SJSA1 (cell line): ENCODE measurements at places on chromosomes 1 and 21. TPM values are rescaled to one million over a fixed set of nuclear protein-coding genes. Genes with fewer than 3 reads are reported as not detected.

The SERPINC1 gene
- 0.34 TPM in 1 of 2 replicates, not detected in the other for total RNA-seq

The RGS13 gene
- not detected in 2 replicates for total RNA-seq

The FCRL5 gene
- not detected in 2 replicates for total RNA-seq

The CASQ1 gene
- total RNA-seq, result not detected in 2 replicates

The NR1I3 gene
- total RNA-seq, result not detected in 2 replicates

- peaks cover 96% of the 10 kb centered on the region for H3K36me3 ChIP-seq
- no peak for DNase-seq
- no peak overlapping the region for H3K4me3 ChIP-seq
- no peaks in the 10 kb centered on the region for H3K27me3 ChIP-seq
- peaks cover 12% of the 10 kb centered on the region; the same call in 1 of the 2 replicates for H3K4me1 ChIP-seq
Measured at GRCh38 chr21:37159053-37159776, 86.2 kb downstream of the TTC3 start.

- no peak overlapping the region; the same call in 1 of the 2 replicates for H3K4me3 ChIP-seq
- no peak for DNase-seq
- no peak overlapping the region for H3K27ac ChIP-seq
- no peaks in the 10 kb centered on the region for H3K27me3 ChIP-seq
Measured at GRCh38 chr1:40981691-40982448, 2.4 kb downstream of the CTPS1 start.

- no peaks in the 10 kb centered on the region for H3K36me3 ChIP-seq
- no peaks in the 10 kb centered on the region for H3K4me1 ChIP-seq
- no peaks in the 10 kb centered on the region for H3K27me3 ChIP-seq
- no peak for DNase-seq
Measured at GRCh38 chr1:164953098-164953497, 394.1 kb downstream of the PBX1 start.

DNA sequence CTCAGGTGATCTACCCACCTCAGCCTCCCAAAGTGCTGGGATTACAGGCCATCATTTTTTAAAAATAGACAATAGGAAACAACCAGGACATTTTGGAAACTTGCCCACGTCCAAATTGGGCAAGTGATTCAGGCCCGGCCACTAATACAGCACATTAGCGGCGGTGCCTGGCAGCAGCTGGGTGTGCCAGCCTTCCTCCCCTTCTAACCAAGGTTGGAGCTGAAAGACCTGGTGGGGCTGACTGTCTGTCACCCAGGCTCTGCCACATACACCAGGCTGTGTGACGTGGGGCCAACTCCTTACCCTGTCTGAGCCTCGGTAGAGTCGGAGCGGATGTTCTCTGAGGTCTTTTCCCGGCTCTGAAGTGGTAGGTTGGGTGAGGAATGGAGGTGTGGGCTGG is 29.6 kb upstream of the TMEM51 start:
- H3K4me3 ChIP-seq, result no peak overlapping the region
- no peaks in the 10 kb centered on the region for H3K27me3 ChIP-seq
- no peak for DNase-seq
- H3K27ac ChIP-seq, result no peak overlapping the region
- peaks cover 3% of the 10 kb centered on the region; the same call in 1 of the 2 replicates for H3K4me1 ChIP-seq
- no peaks in the 10 kb centered on the region for H3K36me3 ChIP-seq

- H3K27ac ChIP-seq, result peak within 1 kb of the TSS; percentile 98
- DNase-seq, result no peak
- H3K4me3 ChIP-seq, result peak within 1 kb of the TSS; percentile 86
- H3K4me1 ChIP-seq, result peaks cover 20% of the 10 kb centered on the region
- H3K36me3 ChIP-seq, result peaks cover 6% of the 10 kb centered on the region
Measured at GRCh38 chr1:243850202-243850451, at the start of gene AKT3. Gene AKT3, minus strand, starts transcription at chr1:243850243. Its CDS starts 7,073 bp downstream, at chr1:243843170.

DNA sequence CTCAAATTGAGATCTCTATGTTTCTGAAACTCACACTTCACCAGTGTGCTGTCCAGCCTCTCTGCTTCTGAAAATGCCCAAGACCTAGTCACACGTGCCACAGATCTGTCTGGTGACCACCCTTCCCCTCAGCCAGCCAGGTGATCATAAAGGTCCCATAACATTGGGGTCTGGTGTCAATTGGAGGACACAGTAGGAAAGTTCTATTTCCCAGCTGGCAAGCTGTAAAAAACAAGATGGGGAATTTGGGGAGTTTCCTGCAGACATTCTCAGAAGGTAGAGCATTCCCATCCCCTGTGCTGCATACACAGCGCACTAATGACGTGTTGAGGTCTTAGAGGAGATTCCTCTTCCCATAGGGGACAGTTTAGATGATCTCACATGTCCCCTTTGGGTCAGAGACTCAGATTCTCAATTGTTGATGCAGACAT is 50.1 kb downstream of the RPS6KA1 start:
- no peaks in the 10 kb centered on the region for H3K27me3 ChIP-seq
- no peak overlapping the region for H3K4me3 ChIP-seq
- H3K36me3 ChIP-seq, result no peaks in the 10 kb centered on the region
- no peak for DNase-seq
- no peak overlapping the region for H3K27ac ChIP-seq
- peaks cover 9% of the 10 kb centered on the region for H3K4me1 ChIP-seq

DNA sequence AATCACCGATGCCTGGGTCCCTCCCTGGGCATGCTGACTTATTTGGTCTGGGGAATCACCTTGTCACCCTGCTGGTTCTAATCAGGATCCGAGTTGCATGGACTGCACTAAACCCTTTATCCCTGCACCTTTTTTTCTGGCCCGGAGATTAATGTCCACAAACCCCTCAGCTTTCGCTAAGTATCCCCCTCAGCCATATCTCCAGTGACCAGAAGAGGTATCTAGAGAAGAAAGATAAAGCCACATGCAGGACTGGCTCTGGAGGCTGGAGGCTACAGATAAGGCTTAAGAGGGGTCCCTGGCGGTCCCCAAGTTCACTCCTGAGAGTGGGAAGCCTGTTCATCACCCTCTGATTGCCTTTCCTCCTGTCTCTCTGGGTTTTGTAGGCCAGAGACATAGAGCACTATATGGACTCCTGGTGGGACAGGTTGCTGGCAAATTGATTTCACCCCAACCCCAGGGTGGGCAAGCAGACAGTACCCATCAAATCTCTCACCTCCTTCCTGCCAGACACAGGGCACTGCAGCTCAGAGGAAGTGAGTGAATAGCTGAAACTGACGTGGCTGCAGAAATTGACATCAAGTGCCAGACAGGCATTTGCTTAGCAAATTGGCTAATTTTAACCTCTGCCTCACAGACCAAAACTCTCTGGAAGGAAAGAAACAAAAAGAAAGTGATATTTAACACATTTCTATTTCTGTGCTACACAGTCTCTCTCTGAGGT is 38.8 kb downstream of the HMGB4 start:
- no peak overlapping the region for H3K4me3 ChIP-seq
- H3K27ac ChIP-seq, result no peak overlapping the region
- no peaks in the 10 kb centered on the region for H3K27me3 ChIP-seq
- no peaks in the 10 kb centered on the region for H3K36me3 ChIP-seq
- H3K4me1 ChIP-seq, result no peaks in the 10 kb centered on the region
- DNase-seq, result no peak

DNA sequence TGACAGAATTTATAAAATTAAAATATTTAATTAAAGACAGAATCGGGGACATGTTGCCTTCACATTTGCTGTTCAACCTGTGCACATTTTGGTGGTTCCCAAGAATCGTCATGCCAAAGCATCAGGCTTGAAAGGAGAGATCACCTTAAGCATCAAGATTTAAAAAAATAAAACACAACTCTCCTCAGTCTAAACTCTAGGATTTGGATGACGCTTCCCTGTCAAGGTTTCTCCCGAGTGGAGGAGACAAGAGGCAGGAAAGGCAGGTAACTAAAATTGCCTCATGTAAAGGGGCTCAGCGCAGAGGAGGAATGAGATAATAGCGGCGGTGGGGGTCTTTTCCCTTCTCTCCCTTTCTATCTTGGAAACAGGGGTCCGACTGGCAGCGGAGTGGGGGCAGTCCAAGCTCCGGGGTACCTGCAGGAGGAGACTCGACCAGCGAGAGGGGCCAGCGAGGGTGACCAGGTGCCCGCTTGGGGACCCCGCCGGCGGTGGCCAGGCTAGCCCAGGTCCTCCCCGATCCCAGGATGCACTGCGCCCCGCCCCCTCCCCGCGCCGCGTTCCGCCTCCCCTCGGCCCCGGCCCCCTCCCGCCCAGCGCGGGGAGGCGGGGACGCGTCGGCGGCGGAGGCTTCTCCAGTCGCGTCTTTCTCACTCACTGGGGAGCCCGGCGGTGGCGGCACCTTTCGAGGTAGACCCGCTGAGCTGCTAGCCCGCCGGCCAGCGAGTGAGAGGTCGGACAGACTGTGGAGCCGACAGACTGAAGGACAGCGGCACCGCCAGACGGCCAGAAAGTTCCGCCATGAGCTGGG is at the start of gene FNBP1L:
Gene FNBP1L (plus strand): TSS at position 638 of the 811 bp plus-strand sequence. CDS start 164 bp downstream, at position 802.
- peaks cover 5% of the 10 kb centered on the region for H3K36me3 ChIP-seq
- no peak within 1 kb of the TSS for H3K27ac ChIP-seq
- H3K4me1 ChIP-seq, result peaks cover 8% of the 10 kb centered on the region

DNA sequence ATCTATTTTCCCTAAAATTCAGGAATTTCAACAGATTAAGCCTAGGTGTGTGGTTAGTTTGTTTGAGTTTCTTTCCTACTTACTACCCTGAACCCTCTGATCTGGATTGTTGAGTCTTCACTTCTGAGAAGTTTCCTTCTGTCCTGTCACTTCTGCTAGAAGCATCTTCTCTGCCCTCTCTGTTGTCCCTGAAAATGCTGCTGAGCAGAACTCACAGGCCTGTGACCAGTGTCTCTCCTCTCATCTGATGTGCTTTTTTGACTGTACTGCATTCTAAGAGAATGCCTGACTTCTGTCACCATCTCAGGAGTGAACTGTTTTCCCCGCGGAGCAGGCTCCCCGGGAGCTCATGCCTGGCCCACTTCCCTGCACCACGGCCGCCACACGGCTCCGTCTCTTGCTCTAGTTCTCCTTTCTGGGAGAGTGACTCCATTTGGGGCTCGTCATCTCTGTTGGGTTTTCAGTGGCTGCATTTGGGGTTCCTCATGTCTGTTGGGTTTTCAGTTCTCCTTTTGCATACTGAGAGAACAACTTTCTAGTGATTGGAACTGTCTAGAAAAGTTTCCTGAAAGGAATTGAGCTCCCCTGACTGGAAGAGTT is 77.9 kb downstream of the POFUT2 start:
- peaks cover 14% of the 10 kb centered on the region for H3K4me1 ChIP-seq
- H3K27ac ChIP-seq, result peak overlapping the region; percentile 41; the same call in 1 of the 2 replicates
- H3K4me3 ChIP-seq, result no peak overlapping the region
- DNase-seq, result no peak
- peaks cover 6% of the 10 kb centered on the region for H3K36me3 ChIP-seq

- H3K27ac ChIP-seq, result no peak overlapping the region
- H3K27me3 ChIP-seq, result peaks cover 10% of the 10 kb centered on the region; the same call in 1 of the 2 replicates
- H3K4me3 ChIP-seq, result no peak overlapping the region
Measured at GRCh38 chr1:85085417-85085816, 37.1 kb upstream of the MCOLN3 start.

DNA sequence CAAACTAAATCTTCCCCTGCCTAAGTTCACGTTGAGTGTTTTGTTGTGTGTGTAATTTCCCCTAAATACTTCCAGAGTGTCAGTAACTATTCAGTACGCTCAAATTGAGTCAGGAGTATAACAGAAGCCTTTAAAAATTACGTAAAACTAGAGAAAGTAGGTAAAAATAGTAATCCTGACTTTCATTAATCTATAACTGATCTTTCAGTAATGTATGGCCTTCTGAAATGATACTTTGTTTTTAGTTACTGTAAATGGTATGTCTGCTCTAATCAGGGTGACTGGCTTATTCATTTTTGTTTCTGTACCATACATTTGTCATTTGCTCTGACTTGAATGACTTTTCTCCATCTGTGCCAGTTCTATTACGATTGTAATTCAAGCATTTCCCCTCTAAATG is 29.4 kb downstream of the MIER1 start:
- no peak for DNase-seq
- H3K36me3 ChIP-seq, result peaks cover 94% of the 10 kb centered on the region
- peaks cover 16% of the 10 kb centered on the region for H3K4me1 ChIP-seq
